ENCODE measurements at places on chromosomes 6 and 20.

DNA sequence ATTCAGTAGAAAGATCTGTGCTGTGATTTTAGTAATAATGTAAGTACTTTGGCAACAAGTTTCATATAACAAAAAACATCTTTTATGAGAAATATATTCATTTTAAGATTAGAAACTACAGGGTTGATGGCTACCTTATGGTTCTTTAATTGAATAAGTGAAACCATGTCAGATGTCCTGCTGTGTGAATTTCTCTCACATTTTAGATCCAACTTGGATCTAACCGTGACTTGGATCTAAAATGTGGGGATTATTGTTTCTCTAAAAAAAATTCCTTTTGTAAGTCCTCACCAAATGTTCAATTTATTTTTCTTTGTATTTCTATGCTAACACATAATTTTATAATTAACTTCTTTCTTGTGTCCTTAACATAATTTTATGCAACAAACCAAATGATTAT lies 30.4 kb downstream of the ZC2HC1B start:
- no peak for DNase-seq

DNA sequence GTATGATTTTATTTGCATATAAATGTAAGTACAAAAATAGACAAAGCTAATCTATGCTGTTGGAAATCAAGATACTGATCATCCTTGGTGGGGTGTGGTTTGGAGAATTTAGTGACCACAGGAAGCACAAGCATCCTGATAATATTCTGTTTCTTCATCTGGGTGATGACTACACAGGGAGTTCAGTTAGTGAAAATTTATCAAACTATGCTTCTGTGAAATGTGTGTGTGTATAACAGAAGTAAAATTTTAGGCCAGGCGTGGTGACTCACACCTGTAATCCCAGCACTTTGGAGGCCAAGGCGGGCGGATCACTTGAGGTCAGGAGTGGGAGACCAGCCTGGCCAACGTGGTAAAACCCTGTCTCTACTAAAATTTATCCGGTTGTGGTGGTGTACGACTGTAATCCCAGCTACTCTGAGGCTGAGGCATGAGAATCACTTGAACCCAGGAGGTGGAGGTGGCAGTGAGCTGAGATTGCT lies 20.6 kb downstream of the ENPP3 start:
- no peak for DNase-seq

- DNase-seq = peak; percentile 77
Measured at GRCh38 chr6:26536571-26537159, 1.5 kb upstream of the HMGN4 start.

GRCh38 chr6:63789699-63790098 lies 154.1 kb downstream of the PHF3 start:
- no peak for DNase-seq

- DNase-seq = peak; percentile 95
Measured at GRCh38 chr6:82492134-82492533, 128.5 kb downstream of the TPBG start.

DNA sequence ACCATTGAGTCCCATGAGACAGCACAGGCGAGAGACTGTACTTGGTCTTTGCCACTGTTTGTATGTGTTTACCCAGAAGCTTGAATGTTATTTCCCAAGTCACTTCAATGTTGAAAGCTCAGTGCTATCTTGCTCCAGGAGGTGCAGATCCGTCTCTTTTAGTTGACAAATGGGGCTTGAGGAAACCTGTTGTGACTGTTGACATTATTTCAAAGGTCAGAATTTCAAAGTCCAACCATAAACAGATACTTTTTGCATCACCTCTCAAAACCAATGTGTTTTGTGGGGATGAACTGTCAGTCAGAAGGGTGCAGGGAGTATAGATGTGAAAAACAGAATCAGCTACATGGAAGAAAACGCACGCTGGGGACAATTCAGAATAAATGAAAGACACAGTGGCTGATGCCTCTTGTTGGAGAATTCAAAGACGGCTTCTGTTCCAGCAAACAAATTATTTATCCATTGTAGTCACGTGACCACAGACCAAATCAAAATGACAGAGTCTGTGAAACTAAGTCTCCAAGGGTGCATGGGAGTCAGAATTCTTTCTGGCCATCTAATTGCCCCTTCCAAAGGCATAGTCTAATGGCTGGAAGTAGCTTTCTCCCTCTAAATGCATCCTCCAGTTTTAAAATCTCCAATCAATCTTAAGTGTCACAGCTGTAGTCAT lies 83.7 kb downstream of the MYLK4 start:
- DNase-seq = no peak

- no peak for DNase-seq
Measured at GRCh38 chr6:52221302-52221701, 23.0 kb downstream of the IL17F start.

DNA sequence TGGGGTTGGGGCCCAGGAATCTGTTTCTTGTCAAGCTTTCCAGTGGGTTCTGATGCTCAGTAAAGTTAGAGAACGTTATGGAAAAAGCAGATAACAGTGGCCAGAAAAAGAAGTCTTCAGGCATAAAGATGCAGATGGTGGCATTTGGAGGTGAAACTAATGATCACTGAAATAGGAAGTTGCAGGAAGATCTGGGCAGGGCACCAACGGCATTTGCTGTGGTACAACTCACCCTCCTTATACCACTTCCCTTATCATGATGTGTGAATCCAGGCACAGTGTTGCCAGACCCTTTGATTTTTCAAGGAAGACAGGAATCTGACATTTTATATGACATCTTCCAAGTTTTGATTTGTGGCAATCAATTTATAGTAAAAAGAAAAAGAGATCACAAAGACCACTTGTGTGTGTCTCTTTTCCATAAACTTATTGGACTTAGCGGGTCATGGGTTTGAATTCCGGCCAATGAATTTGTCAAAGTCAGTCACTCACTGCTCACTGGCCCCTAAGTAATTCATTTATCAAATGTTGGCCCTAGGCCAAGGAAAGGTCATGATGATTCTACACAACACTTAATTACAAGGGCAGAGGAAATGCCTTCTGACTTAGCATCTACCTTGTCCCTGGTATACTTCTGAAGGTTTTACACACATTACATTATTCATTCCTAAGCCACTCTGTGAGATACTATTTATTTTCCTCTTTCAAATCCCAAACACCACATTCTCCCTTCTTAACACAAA lies 37.6 kb downstream of the LAMP5 start:
- peak; percentile 55 for DNase-seq

GRCh38 chr6:2764610-2765165 lies 505 bp upstream of the WRNIP1 start:
- peak; percentile 87 for DNase-seq

- no peak for DNase-seq
Measured at GRCh38 chr6:106895703-106896040, 78.9 kb downstream of the CD24 start.

GRCh38 chr6:89398762-89399525 lies 13.1 kb downstream of the RRAGD start:
- DNase-seq = peak; percentile 51

- no peak for DNase-seq
Measured at GRCh38 chr20:23820493-23820892, 6.0 kb downstream of the CST2 start.

DNA sequence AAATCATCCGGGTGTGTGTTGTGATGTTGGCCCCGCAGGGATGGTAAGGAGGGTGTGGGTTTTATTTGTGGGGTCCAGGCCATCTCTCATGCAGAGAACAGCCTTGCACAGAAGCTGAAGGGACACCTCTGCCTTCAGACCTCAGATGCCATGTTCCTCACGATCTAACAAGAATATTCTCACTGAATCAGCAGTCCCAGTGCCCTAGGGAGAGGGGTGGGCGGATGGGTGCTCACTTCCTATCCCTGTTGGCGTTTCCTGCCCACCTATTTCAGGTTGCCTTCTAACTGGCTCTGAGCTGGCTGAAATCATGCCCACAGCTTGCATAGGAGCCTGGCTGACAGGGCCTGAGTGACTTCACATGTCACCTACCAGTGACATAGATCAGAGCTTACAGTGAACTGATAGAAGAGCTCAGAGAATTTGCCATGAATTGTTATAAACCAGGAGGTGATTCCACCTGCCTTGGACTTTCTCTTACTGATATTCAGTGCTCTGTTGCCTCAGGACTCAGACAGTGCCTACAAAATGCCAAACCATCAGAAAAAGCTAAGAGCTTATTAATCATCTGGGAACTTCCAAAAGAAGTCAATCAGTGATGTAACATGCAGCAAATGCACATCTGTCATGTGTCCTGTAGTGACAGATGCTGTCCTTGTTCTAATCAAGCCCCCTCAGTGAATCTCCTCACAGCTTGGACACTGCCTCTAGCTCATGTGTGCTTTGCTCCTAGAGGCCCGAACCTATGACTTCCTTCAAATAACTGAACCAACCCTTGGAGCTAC lies 285.8 kb upstream of the PRND start:
- DNase-seq = no peak

DNA sequence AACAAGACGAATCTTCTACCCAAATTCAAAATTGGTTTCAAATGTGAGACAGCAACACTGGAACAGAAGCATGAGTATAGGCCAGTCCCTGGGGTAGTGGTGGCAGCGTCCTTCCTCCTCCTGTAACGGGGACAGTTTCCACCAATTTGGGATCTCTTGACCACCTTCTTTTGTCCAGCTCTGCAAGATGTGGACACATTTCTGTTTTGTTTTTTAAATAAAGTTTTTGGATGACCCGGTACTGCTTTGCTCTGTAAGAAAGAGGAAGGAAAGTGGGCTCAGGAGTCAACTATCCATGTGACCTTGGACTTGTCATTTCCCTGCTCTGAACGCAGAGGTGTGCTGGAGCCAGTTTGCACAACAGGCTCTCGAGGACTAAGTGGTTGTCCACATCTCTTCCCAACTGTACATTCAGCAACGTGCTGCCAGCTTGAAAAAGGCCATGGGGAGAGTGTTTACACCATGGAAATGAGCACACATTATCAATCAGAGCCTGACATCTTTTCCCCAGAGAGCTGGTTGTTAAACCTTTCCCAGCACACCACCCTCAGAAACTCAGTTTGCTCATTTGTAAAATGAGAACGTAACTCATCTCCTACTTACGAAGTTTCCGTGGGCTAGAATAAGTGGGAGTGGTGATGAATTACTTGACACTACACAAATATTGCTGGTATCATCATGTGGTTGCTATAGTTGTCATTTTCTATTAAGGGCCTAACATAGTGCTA lies 66.5 kb downstream of the ADTRP start:
- DNase-seq = no peak

GRCh38 chr6:88422831-88423230 lies 256.7 kb upstream of the CNR1 start:
- peak; percentile 45 for DNase-seq

GRCh38 chr20:62073323-62073722 lies 7.6 kb upstream of the TAF4 start:
- no peak for DNase-seq

DNA sequence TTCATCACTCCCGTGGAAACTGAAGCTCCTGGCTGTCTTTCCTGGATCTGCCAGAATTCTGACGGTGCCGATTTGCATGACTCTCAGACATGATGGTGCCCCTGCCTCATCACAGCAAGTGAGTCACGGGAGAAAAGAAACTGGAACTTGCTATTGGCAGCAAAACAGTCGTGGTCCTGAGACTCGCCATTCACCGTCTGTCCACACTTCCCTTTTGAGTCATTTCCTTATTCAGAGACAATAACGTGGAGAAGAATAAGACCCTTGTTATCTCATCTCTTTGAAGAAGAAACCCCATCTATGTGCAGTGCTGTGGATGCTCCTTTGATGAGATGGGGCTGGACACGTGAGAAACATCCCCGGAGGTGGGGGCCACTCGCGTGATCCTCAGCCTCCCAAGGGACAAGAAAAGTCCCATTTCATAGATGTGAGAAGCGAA lies 4.2 kb downstream of the GPR31 start:
- no peak for DNase-seq

DNA sequence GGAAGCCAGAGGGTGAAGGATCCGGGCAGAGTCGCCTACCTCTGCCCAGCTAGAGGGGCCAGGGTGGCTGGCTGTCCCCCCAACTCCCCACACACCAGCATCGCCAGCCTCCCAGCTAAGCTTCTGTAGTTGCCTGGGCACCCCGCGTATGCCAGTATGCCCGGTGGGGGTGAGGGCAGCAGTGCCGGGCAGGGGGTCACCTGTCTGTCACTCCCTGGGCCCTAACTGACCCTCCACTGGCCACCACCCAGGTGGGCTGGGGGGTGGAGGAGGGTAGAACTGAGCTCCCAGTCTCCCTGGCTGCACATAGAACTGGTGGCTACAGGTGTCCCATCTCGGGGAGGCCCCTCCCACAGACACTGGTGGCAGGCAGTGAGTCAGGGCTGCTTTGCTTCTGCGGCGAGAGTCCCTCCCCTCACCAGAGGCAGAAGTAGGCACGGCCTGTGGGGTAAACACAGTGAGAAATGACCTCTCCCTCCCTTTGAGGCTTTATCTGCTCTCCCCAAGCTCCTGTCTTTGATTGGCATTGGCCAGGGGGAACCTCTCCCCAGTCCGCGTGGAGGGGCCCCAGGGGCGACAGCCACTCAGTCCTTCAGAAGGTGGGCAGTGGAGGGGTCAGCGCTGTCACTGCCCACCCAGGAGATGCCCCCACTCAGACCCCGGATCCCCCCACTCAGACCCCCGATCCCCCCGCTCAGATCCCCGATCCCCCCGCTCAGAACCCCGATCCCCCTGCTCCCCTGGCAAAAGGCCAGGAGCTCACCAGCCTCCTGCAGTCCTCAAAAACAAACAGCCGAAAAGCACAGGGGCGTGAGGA lies 2.5 kb downstream of the NTSR1 start:
- no peak for DNase-seq

GRCh38 chr20:1205802-1206201 lies 2.5 kb downstream of the C20orf202 start:
- DNase-seq = no peak

DNA sequence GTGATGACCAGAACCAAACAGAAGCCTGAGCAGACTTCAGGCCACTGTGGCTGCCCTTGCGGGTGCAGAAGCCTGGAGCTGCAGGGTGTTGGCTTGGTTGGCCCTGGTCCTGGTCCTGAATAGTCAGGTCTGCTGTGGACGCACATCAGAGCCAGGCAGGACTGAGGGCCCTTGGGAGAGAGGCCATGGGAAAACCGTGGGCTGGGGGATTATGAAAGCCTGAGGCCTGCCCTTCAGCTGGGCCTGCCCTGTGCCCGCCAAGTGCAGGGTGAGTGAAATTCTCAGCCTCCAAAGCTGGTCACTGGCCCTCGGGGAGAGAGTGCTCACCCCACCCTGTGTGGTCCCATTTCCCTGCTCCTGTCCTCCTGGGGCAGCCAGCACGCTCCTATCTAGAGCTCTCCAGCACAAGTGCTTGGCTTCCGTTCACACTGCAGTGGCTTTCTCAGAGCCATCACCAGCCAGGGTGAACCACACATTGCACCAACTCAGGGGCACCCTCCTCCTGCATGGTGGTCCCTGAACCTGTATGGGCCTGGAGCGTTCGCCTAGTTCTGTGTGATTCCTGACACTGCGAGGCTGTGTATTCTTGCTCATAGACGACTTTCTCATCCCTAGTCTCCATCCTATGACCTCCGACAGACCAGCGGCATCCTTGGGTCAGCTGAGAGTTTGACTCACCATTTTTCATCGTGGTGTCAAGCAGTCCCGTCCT lies 146.1 kb downstream of the TTLL2 start:
- DNase-seq = no peak

- no peak for DNase-seq
Measured at GRCh38 chr6:40803897-40804702, 216.9 kb upstream of the LRFN2 start.

GRCh38 chr6:150511313-150511712 lies 88.4 kb upstream of the PLEKHG1 start:
- DNase-seq = no peak

GRCh38 chr6:42781796-42782688 lies at the start of gene BICRAL:
Gene BICRAL, plus strand, starts transcription at chr6:42782052. Its CDS starts 39,971 bp downstream, at chr6:42822023.
- peak; percentile 95 for DNase-seq

GRCh38 chr20:58059260-58059544 lies 169.3 kb downstream of the ANKRD60 start:
- no peak for DNase-seq
